ENCODE measurements at places on chromosomes 7 and 10.

DNA sequence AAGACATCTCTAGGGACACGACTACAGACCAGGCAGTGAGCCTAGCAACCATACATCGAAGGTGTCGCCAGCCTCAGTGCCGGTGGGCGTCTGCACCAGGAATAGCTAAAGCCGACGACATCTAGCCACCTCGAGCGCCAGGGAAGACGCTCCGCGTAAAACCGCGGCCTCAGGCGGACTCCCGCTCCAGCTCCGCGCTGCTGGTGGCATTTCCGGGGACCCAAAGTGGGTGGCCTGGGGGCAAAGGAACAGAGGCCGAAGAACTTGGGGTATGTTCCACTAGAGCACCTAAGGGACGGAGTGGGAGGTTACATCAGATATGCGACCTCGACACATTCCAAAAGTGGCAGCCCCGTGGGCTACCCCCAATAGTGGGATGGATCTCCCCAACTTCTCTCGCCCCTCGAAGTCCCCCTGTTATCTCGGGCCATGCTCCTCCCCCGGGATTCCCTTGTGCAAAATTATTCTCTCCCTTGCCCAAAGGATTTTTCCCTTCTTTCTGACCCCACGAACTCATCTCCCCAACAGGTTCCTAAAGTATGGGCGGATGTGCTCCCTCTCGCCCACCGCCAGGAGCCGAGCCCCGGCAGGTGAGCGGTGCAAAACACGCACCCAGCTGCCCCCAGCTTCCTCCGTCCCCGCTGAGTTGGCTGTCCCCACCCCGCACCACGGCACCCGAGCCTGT, 1.2 kb downstream of the KCNMA1 start:
- no peak for DNase-seq

- DNase-seq = no peak
These were observed 32.1 kb upstream of the PDSS1 start for GRCh38 chr10:26665080-26666048.

GRCh38 chr7:128148676-128149075, 92.4 kb upstream of the LEP start:
- no peak for DNase-seq

GRCh38 chr10:60536529-60537114, 146.9 kb upstream of the ANK3 start:
- peak; percentile 53 for DNase-seq

GRCh38 chr7:99406557-99406956, 1.8 kb downstream of the PDAP1 start:
- no peak for DNase-seq

GRCh38 chr10:127968027-127968441, 61.1 kb downstream of the PTPRE start:
- DNase-seq = no peak

Data from caudate nucleus (tissue), 63 donors.